ENCODE measurements at places on chromosomes 12 and 14. TPM values are rescaled to one million over a fixed set of nuclear protein-coding genes. Genes with fewer than 3 reads are reported as not detected.

The OASL gene
- total RNA-seq, result not detected

The KRT75 gene
- not detected for total RNA-seq

The MGAT4C gene
- total RNA-seq, result 1.8 TPM

The BHLHE41 gene
- 0.11 TPM for total RNA-seq

The DPF3 gene
- total RNA-seq, result not detected

The SYCP3 gene
- total RNA-seq, result 0.09 TPM

The KRT1 gene
- total RNA-seq, result not detected

The FBXO34 gene
- total RNA-seq, result 51.9 TPM

The SP7 gene
- total RNA-seq, result not detected

The OR4K2 gene
- not detected for total RNA-seq

All from endodermal cell (in vitro differentiated cells).